ENCODE measurements at places on chromosomes 11 and 22. TPM values are rescaled to one million over a fixed set of nuclear protein-coding genes. Genes with fewer than 3 reads are reported as not detected.

DNA sequence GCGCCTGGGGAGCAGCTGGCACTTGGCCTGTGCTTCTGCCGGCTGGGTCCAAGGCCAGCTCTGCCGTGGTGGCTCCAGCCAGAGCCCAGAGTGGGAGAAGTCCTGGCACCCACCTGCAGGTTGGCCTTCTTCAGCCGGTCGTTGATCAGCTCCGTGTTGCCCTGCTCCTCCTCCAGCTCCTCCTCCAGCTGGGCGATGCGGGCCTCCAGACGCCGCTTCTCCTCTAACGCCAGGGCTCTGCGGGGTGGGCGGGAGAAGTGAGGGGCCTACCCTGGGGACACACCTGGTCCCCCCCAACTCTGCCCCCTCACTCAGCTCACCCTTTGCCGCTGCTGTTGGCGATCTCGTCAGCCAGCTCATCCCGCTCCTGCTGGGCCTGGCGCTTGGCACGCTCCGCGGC, 32.6 kb downstream of the APOL1 start:
- no peak for DNase-seq

GRCh38 chr11:112260490-112260889, at the start of gene PLET1:
Gene PLET1, minus strand, starts transcription at chr11:112260860. Its CDS starts 271 bp downstream, at chr11:112260589.
- DNase-seq = no peak

DNA sequence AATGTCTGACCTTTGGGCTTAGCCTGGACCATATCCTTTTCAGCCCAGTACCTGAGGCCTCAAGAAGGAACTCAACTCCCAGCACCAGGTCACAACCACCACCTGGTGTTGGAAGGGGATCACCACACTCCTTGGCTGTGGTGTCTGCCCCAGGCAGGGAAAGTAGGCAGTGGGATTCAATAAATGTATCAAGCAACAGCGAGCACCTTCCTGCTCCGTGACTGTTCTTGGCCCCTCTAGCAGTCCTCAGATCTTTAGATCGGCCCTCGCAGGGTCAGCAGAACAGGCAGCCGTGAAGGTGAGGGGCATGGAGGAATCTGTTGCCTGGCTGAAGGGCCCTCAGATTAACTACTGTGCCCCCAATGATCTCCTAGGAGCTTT, 15.9 kb downstream of the ARFGAP2 start:
- no peak for DNase-seq

GRCh38 chr11:69293087-69293486, 868 bp upstream of the MYEOV start:
- no peak for DNase-seq

- DNase-seq = no peak
Observed at GRCh38 chr22:23569291-23569690, 10.8 kb downstream of the IGLL1 start.

The APOA1 gene
- not detected for total RNA-seq

The MS4A14 gene
- total RNA-seq = not detected

The MED19 gene
- total RNA-seq = 11.5 TPM
